ENCODE measurements at places on chromosomes 1 and 21.

DNA sequence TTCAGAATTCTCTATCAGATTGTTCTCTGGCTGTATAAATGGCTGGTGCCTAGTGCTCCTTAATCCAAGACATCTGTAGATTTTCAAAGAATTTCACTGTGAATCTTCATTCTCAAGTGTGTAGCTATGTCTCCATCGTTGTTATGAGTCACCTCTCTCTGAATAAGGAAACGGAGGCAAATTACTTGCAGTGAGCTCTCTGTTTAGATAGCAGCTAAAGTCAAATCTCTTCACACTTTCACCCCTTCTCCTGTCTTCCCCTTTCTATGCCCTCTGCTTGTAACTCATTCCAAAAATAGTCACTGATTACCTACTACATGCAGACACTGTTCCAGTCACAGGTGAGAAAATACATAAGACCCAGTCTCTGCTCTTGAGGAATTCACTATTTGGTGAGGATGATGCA, 39.7 kb downstream of the CHML start:
- no peak for DNase-seq

GRCh38 chr1:185375583-185375982, 58.5 kb upstream of the IVNS1ABP start:
- no peak for DNase-seq

DNA sequence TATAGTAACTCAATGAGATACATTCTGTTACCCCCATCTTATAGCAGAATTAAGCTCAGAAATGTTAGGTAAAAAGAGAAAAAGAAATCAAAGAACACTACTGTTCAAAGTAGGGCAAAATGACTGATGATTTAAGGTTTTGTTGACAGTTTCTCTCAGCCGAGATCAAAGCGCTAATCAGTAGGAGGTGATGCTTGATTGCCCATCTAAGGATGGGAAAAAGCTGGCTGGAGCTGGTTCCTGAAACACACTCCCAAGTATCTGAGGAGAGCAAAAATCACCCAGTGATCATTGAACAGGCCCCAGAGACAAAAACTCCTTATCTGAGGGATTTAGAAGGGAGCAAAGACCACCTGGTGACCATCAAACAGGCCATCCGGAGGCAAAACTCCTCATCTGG, 64.5 kb upstream of the CSF1 start:
- no peak for DNase-seq

DNA sequence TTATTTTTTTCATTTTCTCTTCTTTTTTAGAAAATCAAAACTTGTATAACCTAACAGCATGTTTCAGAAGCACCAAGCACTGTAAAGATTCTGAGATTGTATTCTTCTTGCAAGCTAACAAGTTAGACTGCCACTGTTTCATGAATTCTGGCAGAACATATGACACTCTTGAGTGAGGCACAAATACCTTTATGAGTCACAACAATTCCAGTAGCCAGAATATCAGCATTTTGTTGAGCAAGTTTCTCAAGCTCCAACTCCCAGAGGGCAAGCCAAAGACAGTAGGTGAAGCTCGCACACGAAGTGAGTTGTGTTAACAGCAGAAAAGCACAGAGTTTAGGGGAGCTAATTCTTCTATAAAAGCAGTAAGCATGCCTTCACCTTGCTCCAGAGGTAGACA, 268.8 kb upstream of the NCAM2 start:
- DNase-seq: no peak

DNA sequence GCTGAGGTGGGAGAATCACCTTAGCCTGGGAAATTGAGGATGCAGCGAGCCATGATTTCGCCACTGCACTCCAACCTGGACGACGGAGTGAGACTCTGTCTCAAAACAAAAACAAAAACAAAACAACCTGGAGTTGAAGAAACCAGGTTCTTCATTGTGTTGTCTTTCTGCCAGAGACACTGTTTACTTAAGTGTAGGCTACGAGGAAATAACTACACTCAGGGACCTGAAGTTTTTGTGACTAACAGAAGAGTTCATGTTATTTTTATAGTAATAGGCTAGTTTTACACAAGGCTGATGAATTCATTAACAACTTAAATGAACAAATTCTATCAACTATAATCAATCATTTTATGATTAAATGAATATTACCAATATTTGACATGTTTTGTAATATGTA, 98.5 kb upstream of the MPC2 start:
- no peak for DNase-seq

- no peak for DNase-seq
Observed at GRCh38 chr21:34935898-34936297, 113.2 kb downstream of the RUNX1 start.

- DNase-seq: no peak
Observed at GRCh38 chr1:113242481-113242880, 147.8 kb upstream of the MAGI3 start.

- no peak for DNase-seq
Observed at GRCh38 chr1:180096584-180097325, 57.9 kb upstream of the QSOX1 start.

DNA sequence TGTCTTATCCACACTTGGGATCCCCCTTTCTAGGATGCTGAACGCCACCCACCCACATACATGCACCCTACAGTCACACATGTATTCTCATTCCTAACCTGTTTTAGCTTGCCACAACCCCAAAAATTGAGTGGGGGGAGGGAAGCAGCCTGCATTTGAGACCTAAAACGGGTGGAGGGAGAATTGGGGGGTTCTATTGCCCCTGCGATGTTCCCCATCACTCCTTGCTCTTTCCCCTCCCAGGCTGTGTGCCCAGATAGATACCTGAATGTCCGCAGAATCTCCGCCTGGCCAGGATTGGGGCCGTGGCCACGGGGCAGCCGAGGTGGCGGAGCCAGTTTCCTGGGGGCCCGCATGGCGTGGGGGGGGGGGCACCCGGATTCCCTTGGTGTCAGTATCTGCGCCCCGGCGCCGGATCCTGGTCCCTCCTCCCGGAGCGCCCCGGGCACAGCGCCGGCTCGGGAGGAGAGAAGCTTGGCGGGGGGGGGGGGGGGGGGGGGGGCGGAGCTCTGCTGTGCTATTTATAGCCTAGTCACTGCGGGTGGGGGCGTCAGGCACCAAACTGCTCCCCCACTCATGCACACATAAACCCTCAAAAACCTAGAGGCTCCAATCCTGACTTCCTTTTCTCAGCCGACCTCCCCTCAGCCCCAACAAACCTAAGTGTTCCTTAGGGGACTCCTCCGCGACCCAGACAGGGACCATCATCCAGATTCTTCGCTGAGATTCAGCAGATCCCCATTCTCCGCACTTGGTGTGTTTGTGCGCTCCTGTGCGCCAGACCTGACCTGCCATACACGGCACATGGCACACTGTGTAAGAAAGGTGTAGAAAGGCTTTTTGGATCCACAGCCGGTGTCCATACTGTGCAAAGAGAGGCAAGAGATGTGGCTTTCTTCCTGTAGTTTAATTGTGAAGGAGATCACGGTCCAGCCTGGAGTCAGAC, 1.9 kb downstream of the ANKRD34A start:
- DNase-seq: peak; percentile 36

DNA sequence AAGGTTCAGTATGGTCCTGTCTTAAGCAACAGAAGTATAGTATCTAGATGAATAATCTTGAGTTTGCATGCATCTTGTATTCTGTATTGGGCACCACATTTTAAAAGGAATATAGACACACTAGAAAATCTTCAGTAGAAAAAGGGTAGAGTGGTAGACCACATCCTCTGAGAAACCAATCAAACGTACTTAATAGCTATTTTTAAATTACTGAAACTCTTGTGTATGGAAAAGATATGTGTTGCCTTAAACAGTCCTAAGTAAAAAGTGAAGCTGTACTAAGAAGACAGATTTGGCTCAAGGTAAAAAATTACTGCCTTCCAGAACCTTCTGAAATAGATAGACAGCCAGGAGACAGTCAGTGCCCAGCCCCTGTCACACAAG, 3.1 kb downstream of the CTXND2 start:
- DNase-seq: no peak

DNA sequence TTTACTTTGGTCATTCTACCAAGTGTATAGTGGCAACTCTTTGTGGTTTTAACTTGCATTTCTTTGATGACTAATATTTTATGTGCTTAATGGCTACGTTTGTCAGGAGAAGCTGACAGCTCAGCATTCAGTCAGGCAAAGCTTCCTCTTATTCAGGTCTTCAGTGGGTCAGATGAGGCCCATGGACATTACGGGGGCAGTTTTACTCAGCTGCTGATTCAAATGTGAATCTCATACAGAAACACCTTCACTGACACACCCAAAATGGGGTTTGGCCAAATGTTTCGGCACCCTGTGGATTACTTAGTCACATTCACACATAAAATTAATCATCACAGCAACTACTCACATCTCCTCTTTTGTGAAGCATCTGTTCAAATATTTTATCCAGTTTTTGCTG, 104.9 kb upstream of the PLD5 start:
- no peak for DNase-seq

GRCh38 chr1:9746651-9747050, 77.1 kb downstream of the CLSTN1 start:
- DNase-seq: no peak

DNA sequence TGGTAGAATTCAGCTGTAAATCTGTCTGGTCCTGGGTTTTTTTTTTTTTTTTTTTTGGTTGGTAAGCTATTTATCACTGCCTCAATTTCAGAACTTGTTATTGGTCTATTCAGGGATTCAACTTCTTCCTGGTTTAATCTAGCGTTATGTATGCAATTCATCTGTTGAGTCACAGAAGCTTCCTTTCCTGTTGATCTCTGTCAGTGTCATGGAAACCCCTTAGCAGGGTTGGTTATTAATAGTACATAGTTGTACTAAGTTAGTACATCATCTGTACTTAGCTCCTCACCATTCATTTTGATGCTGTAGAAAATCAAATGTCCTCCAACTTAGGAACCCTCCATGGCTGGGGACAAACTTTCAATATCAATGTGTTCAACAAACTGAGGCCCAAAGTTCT, 51.0 kb upstream of the BARHL2 start:
- no peak for DNase-seq

DNA sequence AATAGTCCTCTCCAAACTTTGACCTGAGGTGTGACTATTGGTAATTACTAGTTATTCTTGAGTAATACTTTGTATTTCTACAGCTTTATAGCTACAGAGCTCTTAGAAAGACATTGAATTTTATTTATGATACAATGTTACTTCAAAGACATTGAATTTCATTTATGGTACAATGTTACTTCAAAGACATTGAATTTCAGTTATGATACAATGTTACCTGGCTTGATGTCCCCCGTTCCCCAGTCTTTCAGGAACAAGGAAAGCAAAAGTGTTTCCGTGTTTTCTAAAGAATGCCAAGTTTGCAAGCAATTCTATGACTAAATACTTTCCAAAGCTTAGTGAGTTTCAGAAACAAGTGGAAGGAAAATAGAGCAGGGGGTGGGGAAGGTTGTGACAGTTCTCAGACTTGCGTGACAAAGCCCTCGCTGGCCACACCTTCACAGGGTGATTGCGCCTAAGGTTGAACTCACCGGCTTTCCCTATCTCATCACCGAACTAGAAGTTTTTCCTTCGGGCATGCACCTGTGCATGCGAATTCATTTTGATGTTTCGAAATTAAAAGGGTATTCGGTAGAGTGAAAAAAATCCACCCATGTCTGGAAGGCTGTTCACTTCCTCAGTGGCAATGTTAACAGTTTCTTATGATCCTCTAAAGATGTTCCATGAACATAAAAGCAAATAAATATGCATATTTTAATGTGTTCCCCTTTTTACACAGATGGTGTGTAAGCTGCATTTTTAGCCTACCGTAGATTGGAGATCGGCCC, 909 bp upstream of the PAXBP1 start:
- no peak for DNase-seq

GRCh38 chr1:80170811-80171485, 1164.4 kb upstream of the ADGRL4 start:
- no peak for DNase-seq

DNA sequence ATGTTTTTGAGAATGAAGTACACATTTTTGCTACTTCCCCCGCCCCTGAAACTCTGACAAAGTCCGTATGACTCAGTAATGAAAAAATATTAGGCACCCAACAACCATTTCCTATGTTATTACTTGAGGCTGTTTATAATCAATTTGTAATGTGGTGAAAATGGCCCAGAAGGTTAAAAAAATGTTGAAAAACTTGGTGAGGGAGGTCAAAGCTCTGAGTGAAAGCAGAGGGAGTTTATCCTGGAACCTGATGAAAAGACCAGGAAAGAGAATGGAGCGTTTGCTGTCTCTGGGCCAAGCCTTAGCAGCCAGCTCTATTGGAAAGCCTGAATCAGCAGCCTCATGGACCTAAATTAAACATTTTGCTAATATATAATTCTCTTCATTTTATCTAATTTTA, 367.7 kb upstream of the NEGR1 start:
- no peak for DNase-seq

DNA sequence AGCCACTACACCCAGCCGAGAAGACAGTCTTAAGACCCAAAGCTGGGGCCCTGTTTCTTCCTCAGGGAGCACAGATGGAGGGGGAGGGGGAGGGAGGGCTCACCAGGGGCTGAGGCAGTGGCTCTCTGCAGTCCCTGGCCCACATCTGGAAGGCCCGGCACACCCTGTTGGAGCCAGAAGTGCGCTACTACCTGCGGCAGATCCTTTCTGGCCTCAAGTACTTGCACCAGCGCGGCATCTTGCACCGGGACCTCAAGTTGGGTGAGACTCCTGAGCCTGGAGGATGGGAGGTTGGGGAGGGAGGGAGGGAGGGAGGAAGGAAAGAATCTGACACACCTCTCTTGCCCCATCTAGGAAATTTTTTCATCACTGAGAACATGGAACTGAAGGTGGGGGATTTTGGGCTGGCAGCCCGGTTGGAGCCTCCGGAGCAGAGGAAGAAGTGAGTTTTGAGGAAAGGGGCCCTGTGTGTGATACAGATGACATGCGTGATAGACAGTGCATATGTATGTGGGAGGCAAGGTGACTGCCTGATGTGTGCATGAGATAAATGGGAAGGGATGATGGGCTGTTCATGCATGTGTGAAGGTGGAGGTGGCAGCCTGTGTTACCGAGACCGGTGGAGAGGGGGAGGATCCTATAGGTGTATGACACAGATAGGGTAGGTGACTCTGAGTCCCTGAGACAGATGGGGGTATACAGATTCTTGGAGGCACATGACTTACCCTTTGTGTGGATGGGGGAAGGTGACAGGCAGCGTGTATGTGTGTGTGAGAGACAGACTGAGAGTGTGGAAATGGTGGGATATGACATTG, 1.5 kb downstream of the PLK3 start:
- no peak for DNase-seq

GRCh38 chr1:237171454-237172117, 129.6 kb downstream of the RYR2 start:
- DNase-seq: no peak

- peak; percentile 34 for DNase-seq
Observed at GRCh38 chr1:151838222-151839081, 1.2 kb downstream of the C2CD4D start.

GRCh38 chr1:39788758-39789570, at the start of gene BMP8B:
TSS of gene BMP8B (minus strand) at chr1:39788865. CDS start at chr1:39788485, 380 bp downstream.
- peak; percentile 56 for DNase-seq
